Kidney tubule cell (primary cell): ENCODE measurements at places on chromosomes 13 and 19.

GRCh38 chr13:34246511-34246910 is 428.6 kb downstream of the RFC3 start:
- DNase-seq, result peak; percentile 21

- DNase-seq, result peak; percentile 76
Observed at GRCh38 chr19:15404780-15405211, 14.0 kb downstream of the AKAP8L start.

DNA sequence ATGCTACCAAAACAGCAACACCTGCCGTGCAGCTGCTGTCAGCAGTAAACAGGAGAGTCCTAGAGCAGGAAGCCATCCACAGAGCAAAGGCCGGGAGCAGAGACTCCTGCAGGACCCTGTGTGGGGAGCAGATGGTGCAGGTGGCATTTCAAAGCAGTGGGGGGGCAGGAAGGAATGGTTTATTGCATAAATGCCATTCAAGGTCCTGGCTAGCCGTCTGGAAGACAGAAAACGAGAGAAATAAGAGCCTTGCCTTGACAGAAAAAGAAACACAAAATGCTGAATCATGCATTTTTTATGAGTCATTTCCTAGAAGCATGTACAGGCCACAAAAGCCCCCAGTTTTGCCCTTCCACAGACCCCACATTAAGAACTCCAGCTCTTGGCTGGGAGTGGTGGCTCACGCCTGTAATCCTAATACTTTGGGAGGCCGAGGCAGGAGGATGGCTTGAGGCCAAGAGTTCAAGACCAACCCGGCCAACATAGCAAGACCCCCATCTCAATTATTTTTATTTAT is 5.4 kb downstream of the RSPH6A start:
- peak; percentile 78 for DNase-seq

DNA sequence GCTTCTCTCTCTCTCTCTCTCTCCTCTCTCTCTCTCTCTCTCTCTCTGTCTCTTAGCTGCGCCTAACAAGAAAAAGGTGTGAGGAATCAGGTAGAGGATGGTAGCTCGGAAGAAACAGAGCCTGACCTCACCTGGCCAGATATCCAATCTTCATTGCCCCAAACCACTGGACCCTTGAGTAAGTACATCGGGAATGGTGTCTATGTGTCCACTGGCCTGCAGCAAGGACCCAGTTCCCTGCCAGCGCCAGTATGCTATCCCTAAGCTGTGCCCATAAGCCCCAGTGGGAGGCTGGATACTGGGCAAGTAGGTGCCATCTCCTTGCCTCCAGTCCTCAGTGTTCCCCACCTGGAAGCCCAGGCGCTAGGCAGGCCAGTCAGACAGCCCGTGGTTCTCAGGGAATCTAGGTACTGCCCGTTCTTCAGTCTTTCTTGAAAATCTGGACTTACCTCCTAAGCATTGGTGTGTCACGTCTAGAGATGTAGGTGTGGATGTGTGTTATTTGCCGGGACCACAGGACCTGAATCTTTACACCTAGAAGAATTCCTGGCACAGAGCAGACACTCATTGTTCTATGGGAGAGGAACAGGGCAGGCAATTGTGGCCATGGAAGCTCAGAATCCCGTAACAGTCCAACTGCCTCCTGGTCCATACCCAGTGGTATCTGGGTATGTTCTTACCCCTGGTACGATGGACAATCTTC is 7.3 kb downstream of the URAD start:
- DNase-seq, result no peak

GRCh38 chr19:29098863-29099481 is 114.0 kb downstream of the UQCRFS1 start:
- peak; percentile 97 for DNase-seq
